Activated T-helper 2 cell treated with anti-CD3 and anti-CD28 coated beads, Interferon-gamma antibody, Interleukin-2, Interleukin-4, amounts not matched to agents 10 μg/mL and 5 μg/mL and 100 μg/mL, durations not matched to agents 14 hours and 24 hours and 36 hours (primary cell): ENCODE measurements at places on chromosomes 1 and 21. TPM values are rescaled to one million over a fixed set of nuclear protein-coding genes. Genes with fewer than 3 reads are reported as not detected.

Gene PFKFB2
- 1.9 and 2.2 TPM in 2 replicates for total RNA-seq

Gene CEPT1
- 29.8 and 34.8 TPM in 2 replicates for total RNA-seq

Gene ASPM
- 43.0 and 43.6 TPM in 2 replicates for total RNA-seq

Gene PLEKHN1
- 3.7 and 4.0 TPM in 2 replicates for total RNA-seq

Gene TCEA3
- total RNA-seq: 3.3 and 5.6 TPM in 2 replicates

Gene DCST1
- 0.11 TPM in 1 of 2 replicates, not detected in the other for total RNA-seq

Gene GNG4
- total RNA-seq: 167 and 170 TPM in 2 replicates

Gene NBPF15
- 28.1 and 34.6 TPM in 2 replicates for total RNA-seq

Gene B3GALT5
- not detected in 2 replicates for total RNA-seq

Gene AZIN2
- 2.4 and 2.9 TPM in 2 replicates for total RNA-seq

Gene CCDC185
- not detected in 2 replicates for total RNA-seq
